ENCODE measurements at places on chromosomes 12 and 14. TPM values are rescaled to one million over a fixed set of nuclear protein-coding genes. Genes with fewer than 3 reads are reported as not detected.

The IFNG-AS1 gene
- total RNA-seq = not detected

The BMP4 gene
- 62.3 TPM for total RNA-seq

The NKX2-1 gene
- total RNA-seq = not detected

The DHRS7 gene
- total RNA-seq = 122 TPM

The HOXC4 gene
- total RNA-seq = not detected

The TBC1D30 gene
- total RNA-seq = 13.6 TPM

The COCH gene
- total RNA-seq = 0.09 TPM

The TSPAN9 gene
- total RNA-seq = 58.6 TPM

The NANOG gene
- not detected for total RNA-seq

The KRT71 gene
- total RNA-seq = not detected

The PLEKHA5 gene
- total RNA-seq = 12.9 TPM

The SCNN1A gene
- 0.09 TPM for total RNA-seq

The LRP1-AS gene
- total RNA-seq = not detected

The ANG gene
- total RNA-seq = 2.6 TPM

The PMCH gene
- 0.09 TPM for total RNA-seq

The AKAP3 gene
- total RNA-seq = 0.47 TPM

Measured in endothelial cell of coronary artery (primary cell).